Stimulated activated CD4-positive, alpha-beta T cell treated with anti-CD3 and anti-CD28 coated beads, Interleukin-2, amount 100 ng/mL, for 24 hours (primary cell): ENCODE measurements at places on chromosomes 16 and 17.

DNA sequence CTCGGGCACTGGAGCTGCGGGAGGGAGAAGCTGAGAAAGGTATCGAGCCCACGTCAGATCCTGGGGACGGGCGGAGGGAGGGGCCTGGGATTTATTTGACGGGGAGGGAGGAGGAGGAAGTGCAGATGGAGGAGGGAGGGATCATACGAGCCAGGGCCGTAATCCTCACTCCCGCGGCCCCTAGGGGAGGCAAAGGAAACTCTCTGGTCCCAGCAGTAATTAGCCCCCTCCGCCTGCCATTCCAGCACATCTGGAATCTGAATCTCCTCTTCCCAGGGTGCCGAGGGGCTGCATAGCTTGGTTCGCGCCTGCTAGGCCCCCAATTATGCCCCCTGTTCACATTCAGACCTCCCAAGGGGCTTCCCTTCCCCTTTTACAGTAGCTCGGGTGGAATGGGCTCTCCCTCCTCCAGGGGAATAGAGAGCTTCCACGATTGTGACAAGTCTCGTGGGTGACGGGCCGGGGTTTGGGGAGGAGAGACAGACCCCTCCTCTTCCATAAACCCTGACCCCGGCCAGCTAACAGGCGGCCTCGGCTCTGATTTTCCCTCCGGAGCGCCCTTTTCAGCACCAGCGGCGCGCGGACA, at the start of gene SEZ6L2:
TSS of gene SEZ6L2 (minus strand) at position 35 of the 586 bp plus-strand sequence. CDS start 531 bp downstream, outside the sequence.
- DNase-seq, result peak; percentile 86

DNA sequence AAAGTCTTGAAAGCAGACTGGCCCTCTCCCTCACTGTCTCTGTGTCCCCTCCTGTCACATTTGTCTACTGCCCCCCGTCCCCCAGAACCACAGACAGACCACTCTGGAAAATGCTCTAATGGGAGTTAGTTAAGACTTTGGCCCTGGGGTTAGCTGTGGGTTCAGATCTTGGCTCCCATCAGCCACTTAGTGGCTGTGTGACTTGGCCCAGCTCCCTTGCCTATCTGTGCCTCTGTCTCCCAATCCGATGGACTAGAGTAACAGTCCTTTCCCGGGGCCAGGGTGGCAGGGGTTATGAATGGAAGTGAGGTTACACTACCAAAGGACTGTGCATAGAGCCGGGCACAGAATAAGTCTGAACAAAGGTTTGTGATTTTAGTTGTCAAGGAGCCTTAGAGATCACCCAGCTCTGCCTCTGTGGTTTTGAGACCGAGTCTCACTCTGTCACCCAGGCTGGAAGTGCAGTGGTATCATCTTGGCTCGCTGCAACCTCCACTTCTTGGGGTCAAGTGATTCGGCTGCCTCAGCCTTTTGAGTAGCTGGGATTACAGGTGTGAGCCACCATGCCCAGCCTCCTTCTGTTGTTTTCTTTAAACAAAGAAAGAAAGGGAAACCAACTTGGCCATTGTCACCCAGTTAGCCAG, 23.7 kb downstream of the PPL start:
- DNase-seq, result no peak

GRCh38 chr16:8828541-8829165, 31.0 kb downstream of the PMM2 start:
- DNase-seq, result no peak

GRCh38 chr17:8837563-8838075, 29.9 kb downstream of the PIK3R6 start:
- DNase-seq, result no peak

DNA sequence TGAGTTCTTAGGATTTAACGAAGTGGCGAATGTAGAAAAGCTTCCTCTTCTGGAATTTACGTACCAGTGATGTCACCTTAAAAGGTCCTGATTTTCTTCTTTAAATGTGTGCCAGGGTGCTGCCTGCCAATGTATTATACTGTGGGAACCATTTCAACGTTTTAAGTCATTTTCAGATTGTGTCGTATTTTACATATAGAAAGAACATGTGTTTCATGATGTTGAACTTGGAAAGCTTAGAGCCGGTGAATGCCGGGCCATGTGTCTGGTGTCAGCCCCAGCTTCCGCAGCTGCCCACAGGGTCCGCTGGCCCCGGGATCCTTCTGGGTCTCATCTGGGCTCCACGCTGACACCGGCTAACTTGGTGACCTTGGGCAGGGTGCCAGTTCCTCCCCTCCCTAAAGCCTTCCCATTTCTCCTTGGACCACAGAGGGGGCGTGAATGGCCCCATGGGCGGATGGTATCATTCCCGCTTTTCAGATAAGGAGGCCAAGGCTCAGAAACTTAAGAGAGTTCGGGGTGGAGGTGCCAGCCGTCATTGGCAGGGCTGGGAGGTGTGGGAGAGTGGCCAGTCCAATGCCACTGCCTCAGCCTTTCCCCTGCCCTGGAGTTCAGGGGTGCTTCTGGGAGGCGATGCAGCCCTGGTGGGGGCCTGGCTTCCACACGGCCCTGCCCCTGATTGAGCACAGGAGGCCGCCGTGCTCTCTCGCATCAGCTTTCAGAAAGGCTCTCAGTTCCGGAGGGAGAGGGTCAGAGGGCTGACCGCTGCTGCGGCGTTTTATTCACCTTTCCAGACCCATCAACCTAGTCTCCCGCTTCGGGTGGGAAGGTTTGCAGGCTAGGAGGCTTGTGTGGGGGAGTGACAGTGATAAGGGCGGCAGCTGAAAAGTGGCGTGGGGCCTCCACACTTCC, 68.8 kb upstream of the CIBAR2 start:
- DNase-seq, result no peak

DNA sequence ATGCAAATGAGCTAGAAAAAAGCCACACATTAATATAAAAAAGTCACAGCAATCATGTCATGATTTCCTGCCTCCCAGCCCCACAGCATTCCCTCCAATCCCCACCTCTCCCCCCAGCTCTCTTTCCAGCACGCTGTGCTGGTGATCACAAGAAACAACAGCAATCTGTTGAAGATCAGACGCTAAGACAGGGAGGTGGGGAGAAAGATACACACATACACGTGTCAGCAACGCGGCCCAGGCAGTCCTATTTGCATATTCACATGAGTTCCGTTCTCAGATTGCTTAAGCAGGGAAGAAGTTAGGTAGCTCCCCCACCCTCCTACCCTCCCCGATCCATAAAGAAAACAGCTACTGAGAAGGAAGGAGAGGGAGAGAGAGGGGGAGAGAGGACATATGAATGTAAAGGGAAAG, 405.5 kb upstream of the PSMD7 start:
- DNase-seq, result no peak

GRCh38 chr17:48483471-48484131, 47.2 kb downstream of the HOXB1 start:
- peak; percentile 50 for DNase-seq

GRCh38 chr16:86952769-86953168, 364.4 kb downstream of the C16orf95 start:
- DNase-seq, result no peak

- DNase-seq, result no peak
Observed at GRCh38 chr17:13775450-13775849, 173.7 kb upstream of the HS3ST3A1 start.

GRCh38 chr16:50489182-50489581, 59.0 kb upstream of the NKD1 start:
- DNase-seq, result no peak

DNA sequence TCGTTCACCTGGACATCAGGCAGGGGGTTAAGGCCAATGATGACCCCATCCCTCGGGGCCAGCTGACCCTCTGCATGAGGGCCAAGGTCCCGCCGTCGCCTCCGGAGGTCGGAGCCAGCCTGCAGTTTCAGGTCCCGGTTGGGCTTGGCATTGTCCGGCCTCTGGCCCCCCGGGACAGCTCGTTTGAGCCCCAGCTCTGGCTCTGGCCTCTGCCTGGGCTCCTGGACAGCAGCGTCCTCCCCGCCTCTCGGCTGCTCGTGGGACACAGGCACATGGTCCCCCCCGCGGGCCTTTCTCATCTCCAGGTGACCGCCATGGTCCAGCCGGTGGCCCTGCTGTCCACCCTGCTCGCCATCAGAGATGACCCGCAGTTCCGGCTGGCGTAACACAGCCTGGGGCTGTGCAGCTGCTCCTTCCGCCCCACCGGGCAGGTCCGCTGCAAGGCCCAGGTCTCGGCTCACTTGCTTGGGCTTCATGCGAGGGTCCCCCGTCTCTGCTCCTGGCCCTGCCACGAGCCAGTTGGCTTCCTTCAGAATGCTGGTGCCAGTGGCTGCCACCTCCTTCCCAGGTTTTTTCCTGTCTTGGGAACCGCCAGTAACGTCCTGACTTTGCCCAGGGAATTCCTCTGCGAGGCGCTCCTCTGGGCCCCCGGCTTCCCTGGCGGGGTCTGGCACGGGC, 6.7 kb downstream of the NDUFAF8 start:
- DNase-seq, result no peak

GRCh38 chr16:67822511-67822910, 15.8 kb downstream of the TSNAXIP1 start:
- no peak for DNase-seq

DNA sequence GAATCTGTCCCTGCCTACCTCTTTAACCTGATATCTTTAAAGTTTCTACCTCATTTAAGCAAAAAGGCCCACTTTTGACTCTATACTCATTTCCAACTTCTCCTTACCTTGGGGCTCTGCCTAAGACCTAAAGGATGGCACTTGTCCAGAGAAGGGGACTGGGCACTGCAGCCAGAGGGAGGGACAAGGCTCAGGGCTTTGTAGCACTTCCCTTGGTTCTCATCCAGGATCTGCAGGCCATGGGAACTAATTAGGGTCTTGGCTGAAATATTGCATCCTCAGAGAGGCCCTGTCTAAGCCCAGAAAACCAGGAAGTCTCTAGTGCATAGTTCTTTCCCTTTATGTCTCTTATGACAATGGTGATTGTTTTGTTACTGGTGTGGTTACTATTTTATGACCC, 37.3 kb downstream of the IRX5 start:
- DNase-seq, result no peak

DNA sequence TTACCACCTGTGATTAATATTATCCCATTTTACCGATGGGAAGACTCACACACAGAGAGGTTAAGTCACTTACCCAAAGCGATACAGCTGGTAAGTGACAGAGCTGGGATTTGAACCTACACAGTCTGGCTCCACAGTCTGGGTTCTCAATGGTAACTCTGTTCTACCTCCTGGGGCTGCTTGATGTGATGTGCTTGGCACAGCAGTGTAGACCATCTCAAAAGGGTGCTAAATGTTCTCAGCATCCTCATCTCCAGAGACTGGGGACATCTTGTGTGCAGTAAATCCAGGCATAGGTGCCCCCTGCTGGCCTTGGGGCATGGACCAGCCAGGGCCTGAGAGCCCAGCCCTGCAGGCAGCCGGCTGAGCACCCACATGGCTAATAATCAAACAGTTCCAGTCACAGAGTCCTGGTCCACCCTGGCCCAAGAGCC, 15.4 kb upstream of the KATNB1 start:
- DNase-seq, result peak; percentile 42

- DNase-seq, result no peak
Observed at GRCh38 chr17:48634493-48635208, 8.5 kb upstream of the HOXB9 start.

DNA sequence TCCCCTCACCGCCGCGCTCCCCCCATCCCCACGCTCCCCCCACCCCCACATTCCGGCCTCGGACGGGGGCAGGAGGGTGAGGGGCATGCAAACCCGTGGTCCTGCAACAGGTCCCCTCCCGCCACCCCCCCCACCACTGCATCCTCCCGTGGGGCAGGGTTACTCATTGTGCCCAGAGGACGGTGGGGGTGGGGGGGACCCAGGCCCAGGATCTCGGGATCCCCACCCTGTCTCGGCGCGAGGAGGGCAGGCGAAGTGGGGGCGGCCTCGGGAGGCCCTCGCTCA, 8.5 kb downstream of the SLC22A31 start:
- no peak for DNase-seq

- no peak for DNase-seq
Observed at GRCh38 chr16:1729026-1729425, 23.0 kb downstream of the MAPK8IP3 start.

DNA sequence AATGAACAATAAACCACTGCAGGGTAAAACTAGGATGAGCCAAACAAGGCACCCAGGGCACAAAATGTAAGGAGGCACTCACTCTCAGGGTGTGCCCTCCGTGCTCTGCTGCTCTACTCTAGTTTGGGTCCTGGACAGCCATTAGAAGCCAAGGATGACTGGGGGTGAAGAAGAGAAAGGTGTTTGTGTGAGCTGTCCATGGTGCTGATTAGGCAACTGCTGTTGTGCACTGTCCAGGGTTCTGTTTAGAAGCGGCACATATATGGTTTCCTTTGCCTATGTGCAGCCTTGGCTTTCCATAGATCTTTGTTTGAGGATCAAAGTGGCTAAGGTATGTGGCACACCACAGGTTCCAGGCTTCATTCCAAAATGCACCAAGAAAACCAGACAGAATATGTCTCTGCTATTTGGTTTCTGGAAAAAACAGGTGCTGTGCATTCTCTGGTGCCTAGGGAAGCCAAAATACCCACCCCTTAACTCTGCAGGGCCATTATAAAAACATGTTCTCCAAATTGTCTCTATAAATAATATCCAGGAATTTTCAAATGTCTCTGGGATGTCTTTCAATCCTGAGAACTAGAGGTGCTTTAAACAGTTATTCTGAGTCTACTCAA, 123.5 kb downstream of the CBLN1 start:
- no peak for DNase-seq

DNA sequence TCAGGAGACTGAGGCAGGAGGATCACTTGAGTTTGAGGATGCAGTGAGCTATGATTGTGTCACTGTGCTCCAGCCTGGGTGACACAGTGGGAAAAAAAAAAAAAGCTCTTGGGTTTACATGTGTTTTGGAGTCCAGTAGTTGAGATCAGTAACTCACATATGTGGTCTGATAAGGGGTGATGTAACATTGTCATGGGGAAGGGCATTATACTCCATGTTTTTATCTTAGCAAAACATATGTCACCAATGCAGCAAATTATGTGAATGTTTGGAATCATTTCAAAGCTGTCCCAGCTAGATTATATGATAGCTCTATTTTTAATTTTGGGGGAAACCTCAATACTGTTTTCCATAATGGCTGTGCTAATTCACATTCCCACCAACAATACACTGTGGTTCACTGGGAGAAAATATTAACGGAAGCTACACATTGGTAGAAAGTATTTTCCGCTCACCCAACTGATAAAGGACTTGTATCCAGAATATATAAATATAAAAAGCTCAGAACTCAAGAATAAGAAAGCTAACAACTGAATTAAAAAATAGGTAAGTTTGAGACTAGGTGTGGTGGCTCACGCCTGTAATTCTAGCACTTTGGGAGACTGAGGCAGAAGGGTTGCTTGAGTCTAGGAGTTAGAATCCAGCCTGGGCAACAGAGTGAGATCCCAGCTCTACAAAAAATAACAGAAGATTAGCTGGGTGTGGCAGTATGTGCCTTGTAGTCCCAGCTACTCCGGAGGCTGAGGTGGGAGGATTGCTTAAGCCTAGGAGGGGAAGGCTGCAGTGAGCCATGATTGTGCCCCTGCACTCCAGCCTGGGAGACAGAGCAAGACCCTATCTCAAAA, 224.1 kb upstream of the TBX2 start:
- no peak for DNase-seq

DNA sequence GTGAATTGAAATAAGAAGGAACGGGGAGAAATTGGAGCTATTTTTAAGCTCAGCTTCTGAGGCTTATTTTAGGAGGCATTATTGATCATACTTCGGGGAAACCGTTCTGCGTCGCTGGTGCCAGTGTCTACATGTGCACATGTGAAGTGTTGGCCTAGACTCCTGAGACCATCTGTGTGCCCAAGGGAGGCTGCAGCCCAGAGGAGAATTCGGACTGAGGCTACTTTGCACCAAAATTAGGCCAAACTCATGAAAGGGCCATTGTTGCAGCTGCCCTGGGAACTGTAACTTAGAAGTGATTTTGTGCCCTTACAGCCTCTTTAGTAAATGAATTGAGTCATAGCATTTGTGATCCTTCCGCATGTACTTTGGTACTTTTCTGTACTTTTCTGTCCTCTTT, 102.0 kb upstream of the NOL11 start:
- DNase-seq, result no peak
